ENCODE measurements at places on chromosomes 12 and 14.

GRCh38 chr12:16685107-16685506, 79.1 kb upstream of the LMO3 start:
- peak; percentile 47 for DNase-seq

- DNase-seq = no peak
These were observed 24.0 kb upstream of the CKAP4 start for GRCh38 chr12:106271575-106272505.

GRCh38 chr12:12022306-12022936, 48.3 kb upstream of the BCL2L14 start:
- DNase-seq = no peak

- DNase-seq = no peak
These were observed 12.3 kb upstream of the C12orf71 start for GRCh38 chr12:27094726-27095125.

- peak; percentile 13 for DNase-seq
These were observed 485 bp downstream of the SENP1 start for GRCh38 chr12:48105321-48105866.

GRCh38 chr12:122840580-122841513, 5.6 kb downstream of the HIP1R start:
- DNase-seq = no peak

DNA sequence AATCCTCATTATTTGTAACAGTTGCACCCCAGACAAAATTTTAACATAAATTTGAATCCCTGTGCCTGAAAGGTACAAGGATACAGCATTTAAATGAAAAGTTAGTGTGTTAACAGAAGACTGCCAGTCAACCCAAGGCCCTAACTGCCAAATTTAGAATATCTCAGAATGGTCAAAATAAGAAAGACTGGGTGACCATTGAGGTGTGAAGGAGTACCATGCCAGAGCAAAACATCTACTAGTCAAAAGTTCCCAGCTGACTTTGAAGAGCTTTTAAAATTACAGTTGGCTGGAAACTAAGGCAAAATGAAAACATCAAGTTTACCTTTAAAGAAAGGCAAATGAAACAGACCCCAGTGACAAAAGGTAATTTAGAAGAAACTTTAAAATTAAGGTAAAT, 18.4 kb downstream of the SAV1 start:
- no peak for DNase-seq
